IMR-90 (cell line): ENCODE measurements at places on chromosomes 6 and 20.

GRCh38 chr6:41757931-41758640 is 10.9 kb upstream of the PGC start:
- DNase-seq: peak; percentile 29

DNA sequence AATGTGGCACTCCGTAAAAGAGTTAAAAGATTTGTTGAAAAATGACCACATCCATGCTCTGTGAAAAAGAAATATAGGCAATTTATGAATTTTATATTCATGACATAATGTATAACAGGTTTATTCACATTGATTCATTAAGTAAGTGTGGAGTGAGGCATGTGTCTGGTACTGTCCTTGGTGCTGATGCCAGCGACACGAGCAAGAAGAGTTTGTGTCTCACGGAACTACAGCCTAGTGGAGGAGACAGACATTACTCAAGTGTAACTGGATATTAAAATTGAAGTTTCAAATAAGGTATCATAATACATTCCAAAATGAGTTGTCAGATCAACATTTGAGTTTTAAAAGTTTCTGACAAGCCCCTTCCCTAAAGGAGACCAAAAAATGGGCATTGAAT is 158.2 kb upstream of the PRND start:
- DNase-seq: peak; percentile 80

DNA sequence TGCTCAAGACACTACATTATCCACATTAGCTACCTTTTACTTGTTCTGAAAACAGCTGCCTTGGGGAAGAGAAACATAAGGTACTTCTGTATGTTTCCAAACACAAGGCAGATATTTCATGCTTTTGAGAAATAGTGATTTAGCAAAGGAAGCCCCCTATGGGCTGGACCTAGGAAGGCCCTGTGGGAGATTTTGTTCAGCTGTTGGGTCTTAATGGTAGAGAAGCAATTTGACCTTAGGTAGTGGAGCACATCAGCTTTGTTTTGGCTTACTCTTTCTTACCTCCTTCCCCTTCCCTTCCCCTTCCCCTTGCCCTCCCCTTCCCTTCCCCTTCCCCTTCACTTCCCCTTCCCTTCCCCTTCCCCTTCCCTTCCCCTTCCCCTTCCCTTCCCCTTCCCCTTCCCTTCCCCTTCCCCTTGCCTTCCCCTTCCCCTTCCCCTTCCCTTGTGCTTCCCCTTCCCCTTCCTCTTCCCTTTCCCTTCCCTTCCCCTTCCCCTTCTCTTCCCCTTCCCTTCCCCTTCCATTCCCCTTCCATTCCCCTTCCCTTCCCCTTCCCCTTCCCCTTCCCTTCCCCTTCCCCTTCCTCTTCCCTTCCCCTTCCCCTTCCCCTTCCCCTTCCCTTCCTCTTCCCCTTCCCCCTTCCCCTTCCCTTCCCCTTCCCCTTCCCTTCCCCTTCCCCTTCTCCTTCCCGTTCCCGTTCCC is 84.6 kb downstream of the ANKS1A start:
- DNase-seq: no peak

DNA sequence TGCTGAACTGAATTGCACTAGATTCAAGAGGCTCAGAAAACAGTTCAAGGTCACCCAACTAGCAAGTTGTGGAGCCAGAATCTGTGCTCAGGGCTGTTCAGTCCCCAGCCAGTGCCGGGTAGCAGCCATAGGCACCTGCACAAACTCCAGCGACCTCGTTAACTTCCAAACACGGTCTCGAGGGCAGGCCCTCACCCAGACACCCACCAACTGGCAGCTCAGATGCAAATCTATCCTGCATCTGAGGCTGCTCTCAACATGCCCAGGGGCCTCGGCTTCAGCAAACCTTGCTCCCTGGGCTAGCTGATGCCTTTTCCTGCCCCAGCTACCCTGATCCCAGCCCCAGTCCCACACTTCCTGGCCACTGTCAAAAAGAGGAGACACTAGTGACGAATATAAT is 3.7 kb downstream of the JPH2 start:
- DNase-seq: no peak

- DNase-seq: no peak
Measured at GRCh38 chr20:54510541-54511129, 35.2 kb downstream of the DOK5 start.

GRCh38 chr6:112938650-112939049 is 591.5 kb downstream of the RFPL4B start:
- DNase-seq: no peak

- peak; percentile 24 for DNase-seq
Measured at GRCh38 chr6:84103029-84103428, 69.5 kb downstream of the MRAP2 start.

GRCh38 chr6:11317885-11318771 is 85.7 kb upstream of the NEDD9 start:
- peak; percentile 98 for DNase-seq

DNA sequence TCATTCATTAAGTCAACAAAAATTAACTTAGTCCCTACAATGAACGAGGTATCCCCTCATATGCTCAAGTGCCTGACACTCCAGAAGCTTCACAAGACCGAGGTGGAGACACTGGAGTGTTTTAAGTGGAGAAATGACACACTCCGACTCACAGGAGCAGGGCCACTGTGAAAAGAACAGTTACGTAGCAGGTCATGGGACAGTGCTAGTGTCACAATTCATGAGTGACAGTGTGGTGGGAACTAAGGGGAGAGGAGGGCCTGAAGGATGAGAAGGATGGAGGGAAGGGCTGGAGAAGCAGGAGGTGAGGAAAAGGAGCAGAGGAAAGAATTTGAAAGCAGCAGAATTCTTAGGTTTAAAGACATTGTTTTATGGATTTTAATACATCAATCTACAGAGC is 1.3 kb upstream of the HLA-A start:
- DNase-seq: no peak

- peak; percentile 70 for DNase-seq
Measured at GRCh38 chr20:51306521-51307358, 235.8 kb downstream of the NFATC2 start.

DNA sequence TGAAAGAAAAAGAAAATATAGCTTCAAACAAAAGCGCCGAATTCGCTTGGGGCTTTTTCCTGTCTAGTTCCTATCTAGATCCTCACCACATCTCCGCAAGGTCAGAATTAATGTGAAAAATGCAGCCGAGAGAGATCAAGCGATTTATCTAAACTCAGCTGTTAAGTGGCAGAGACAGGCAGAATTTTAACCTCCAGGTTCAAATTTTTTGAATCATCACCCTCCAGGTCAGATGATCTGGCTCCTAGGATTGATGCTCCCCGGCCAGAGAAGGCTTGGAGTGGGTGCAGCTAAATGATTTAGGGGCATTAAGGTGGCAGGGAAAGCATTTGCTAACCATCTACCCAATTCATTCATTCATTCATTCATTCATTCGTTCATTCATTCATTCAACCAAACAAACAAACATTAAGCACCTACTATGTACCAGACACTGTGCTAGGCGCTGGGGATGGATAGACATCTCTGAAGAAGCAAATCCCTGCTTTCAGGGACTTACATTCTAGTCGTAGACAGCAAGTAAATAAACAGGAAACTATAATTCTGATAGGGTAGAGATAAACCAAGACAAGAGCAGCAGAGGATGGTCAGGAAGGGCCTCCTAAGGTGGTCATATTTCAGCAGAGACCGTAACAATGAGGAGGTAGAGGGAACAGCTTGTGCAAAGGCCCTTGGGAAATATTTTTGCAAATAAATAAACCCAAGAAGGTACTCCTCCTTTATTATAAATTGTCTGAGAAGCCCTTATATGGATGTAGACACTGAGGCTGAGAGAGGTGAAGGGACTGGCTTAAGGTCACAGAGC is 672 bp upstream of the UBE2V1 start:
- DNase-seq: no peak

DNA sequence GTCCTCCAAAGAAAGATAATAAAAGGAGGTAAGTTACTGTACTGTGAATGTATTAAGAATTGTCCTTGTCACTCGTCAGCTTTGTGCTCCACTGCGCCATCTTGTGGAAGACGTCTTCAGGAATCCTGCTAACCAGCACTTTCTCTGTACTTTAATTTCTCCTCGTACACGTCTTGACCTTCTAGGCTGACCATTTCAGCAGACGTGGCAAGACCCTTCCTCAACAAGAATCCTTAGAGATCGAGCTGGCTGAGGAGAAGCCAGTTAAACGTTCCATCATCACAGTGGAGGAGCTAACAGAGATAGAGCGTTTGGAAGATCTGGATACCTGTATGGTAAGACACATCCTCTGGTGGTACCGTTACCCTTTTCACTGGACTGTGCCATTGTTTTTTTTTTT is 95.5 kb upstream of the SCGN start:
- DNase-seq: peak; percentile 74

DNA sequence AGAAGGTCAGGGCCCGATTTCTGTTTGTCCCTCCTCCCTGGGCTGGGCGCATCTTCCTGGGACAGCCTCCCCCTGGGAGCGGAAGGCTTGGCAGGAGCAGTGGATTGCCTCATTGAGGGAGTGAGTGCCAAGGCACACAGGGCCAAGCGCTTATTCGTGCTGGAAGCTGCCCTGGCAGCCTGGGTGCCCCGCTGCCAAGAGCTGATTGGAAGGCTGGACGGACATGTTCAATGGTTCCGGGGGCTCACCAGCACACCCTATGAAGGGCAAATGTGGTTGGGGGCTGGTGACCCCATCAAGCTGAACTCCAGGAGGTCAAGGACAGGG is 10.3 kb upstream of the ZNF831 start:
- DNase-seq: no peak

DNA sequence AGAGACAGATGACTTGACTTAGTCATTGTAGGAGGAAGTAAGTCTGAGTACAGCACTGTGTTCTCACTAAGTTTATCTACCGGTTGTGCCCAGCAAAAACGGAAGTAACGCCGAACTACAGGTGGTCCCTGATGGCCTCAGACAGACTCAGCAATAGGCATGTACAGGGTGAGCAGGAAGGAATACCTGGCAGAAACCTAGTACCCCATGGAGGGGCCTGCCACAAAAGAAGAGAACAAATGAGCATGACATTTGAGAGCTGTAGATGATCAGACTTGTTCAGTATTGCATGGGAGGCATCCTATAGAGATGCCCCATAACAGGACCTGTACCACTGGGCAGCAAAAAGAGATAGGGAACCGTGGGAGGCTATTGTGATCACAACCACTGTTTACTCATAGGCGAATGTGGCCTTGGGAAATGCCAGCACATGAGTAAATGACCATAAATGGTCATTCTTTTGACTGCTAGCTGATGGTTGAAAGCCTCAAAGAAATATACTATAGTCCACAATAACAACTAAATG is 106.4 kb upstream of the TAB2 start:
- peak; percentile 43 for DNase-seq

DNA sequence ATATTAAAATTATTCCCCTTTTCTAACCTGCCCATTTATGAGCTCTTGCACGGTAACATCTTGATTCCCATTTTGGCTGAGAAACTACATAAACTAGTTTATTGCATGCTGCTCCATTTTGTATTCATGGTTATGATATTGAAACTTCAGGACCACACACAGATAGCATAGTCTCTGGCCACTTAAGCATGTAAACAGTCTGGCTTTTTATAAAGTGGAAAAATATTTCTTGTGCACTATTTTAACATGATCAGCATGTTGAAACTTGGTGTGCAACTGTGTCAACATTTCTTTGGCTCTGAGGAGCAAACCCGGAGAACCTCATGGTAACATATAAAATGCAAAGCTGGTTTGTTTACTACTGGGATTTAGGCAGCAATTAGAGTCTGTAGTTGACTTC is 70.7 kb downstream of the SLX4IP start:
- DNase-seq: peak; percentile 35

GRCh38 chr6:158358450-158359077 is 46.3 kb downstream of the TULP4 start:
- no peak for DNase-seq

- DNase-seq: peak; percentile 75
Measured at GRCh38 chr6:132300323-132300949, 100.8 kb downstream of the MOXD1 start.

- no peak for DNase-seq
Measured at GRCh38 chr6:82712826-82713225, 349.2 kb downstream of the TPBG start.

DNA sequence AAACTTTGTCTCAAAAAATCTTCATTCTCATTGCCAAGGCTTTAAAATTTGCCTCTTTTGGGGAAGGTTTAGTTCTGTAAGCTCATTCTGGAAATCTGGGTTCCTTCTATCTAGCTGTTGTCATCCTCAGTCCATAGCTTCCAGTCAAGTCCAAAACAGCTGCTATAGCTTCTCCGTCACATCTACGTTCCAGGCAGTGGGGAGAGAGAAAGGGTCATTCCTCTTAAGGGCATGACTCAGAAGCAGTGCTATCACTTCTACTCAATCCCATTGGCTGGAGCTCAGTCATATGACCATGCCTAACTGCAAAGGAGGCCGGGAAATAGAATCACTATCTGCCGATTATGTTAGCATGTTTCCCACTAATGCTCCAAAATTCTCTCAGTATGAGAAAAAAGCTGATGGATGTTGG is 141.4 kb upstream of the PTPN1 start:
- DNase-seq: peak; percentile 63

DNA sequence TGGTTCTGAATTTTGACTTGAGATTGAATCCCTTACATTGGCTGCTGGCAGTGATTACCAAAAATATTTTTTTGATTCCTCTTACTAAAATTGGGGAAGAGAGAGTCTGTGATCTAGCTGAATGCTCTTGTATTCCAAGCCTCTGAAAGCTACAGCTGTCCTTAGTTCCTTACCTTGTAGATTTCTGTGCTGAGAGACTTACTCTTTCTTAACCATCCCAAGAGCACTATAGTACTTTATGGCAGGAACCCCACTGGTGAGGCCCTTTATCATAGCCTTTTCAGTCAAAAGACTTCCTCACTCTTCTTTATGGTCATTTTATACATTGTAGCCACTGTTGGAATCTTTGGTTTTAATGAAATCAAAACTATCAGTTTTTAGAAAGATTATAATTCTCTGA is 19.1 kb upstream of the ERVFRD-1 start:
- no peak for DNase-seq

DNA sequence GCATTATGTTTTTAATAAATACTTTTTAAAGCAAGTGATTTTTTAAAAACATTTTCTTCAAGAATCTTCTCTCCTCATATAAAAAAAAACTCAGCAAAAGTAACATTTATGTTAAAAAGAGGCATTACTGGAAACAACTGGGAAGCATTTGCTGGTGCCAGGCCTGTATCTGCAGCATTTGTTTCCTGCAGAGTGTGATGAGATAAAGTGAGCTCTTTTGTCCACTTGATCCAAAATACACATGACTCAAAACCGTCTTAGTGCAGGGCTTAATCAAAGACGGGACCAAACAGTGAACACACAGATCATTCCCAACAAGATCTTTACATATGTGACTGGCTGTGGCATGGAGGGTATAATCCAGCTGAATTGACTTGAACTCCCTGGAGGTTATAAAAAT is 28.3 kb upstream of the RIPPLY2 start:
- DNase-seq: no peak
